ENCODE measurements at places on chromosomes 5 and 9.

DNA sequence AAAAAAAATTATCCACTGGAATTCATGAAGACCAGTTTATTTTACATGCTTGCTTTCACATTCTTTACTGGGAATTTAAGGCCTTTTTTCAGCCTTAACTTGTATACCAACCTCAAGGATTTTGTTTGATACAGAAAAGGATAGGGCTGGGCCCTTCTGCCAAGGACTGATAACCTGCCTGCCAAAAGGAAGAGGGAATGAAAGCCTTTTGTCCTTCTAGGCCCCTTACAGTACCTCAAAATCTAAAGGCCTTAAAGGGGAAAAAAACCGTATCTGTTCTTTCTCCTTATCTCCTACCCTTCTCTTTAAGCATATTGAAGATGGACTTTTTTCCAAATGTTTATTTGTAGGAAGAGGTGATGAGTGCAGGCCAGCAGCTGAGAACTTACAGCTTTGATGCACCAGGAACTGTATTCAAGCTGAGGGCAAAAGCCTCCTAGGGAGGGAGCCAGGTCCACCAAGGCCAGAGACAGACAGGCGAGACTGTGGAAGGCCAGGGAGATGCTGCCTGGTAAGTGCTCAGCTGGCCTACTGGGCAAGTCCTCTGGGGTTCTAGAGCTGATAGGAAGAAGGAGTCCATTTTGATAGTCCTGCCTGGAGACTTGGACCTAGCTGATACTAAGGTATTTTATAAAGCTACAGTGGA, 31.8 kb downstream of the FAXDC2 start:
- DNase-seq: no peak

DNA sequence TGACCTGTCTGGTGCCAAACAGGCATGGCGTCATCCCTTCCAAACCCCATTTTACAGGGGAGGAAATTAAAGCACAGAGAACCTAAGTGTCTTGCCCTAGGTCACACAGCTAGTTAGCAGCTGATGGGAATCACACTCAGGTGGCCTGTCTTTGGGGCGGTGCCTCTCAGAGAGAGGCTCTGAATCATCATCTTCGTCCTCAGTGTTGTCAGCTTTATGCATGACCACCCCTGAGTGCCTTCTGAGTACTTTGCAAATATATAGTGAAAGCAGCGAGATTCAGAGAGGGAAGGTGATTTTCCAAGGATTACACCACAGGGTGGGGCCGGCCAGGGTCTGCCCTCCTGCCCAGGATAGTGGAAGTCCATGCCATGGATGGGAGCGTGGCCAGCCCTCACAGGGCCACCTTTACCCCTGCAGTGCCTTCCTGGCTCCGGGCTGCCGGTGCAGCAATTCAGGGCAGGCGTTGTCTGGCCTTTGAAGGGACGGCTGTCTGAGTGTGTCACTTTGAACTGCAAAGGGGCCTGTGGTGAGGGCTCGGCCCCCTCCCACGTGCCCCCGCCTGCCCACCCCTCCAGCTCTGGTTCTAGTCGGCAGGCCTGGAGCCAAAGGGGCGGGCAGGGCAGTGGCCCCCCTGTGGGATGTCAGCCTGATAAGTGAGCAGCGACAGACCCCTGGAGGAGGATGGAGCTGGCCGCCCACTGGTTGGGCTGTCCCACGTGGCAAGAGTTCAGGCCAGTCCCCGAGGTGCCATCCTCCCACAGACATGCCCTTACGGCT, 16.9 kb downstream of the LMX1B start:
- no peak for DNase-seq

- DNase-seq: no peak
Observed at GRCh38 chr5:59358005-59358861, 535.3 kb downstream of the PDE4D start.

DNA sequence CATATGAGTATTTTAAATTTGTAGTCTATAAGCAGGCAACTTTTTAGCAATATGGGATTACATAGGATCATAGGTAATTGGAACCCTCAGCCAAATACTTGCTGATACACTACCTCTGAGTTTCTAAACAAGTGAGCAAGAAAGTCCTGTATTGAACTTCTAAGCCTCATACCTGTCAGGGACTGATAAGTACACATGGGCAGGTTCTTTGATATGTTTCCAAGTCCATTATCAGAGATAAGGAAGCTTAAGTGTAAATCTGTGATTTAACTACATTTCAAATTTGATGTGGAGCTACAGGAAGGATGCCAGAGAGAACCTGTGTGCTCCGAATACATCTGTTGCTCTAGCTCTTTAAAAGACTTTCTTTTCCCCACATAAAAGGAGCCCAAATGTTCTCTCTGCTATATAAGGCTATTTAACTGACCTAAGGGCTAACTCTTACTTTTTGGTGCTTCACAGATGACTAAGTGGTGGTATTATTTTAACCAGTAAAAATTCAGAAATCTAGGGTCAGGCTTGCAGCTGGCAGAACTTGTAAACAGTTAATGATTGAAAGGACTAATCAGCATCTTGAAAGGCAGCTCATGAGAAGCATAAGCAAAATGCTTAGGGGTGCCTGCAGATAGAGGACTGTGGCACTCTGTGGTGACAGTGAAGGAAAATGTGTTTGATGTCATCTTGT, 228.6 kb downstream of the NR3C1 start:
- no peak for DNase-seq

GRCh38 chr5:135569755-135570452, 8.9 kb downstream of the CXCL14 start:
- DNase-seq: no peak

DNA sequence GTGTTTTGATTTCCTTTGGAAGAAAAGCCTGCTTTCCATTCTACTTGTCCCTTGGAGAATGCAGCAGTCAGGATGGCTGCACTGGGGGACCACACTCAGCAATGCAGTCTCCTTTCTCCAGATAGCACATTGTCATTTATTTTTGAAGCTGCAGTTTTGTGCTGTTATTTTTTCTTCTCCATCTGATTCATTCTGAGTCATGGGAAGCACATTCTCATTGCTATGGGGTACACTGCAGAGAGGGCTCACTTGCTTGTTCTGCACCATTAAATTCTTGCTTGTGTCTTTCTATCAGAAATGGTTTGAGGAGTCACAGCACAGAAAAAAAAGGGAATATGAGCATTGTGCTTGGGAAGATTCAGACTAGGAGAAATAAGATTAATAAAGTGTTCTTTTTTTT, 39.7 kb upstream of the POC5 start:
- DNase-seq: no peak

- DNase-seq: no peak
Observed at GRCh38 chr5:155050384-155051019, 36.9 kb downstream of the KIF4B start.

DNA sequence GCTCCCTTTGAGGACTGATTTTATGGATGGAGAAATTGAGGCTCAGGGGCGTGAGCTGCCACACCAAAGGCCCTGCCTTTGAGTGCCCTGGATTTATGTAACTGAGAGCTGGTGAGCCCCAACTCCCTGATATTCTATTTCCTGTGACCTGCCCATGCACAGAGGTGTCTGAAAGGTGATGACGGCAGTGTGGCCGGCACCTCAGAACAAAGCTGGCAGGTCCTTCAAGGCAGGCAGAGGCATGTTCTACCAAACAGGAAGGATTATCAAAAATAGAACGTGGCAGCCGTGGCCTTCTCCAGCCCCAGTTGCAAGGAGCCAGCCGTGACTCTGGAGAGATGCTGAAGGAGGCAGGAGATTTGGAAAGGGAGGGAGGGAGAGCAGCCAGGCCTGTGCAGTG, 36.2 kb downstream of the INSYN2B start:
- no peak for DNase-seq

GRCh38 chr5:180848878-180849277, 12.2 kb downstream of the ZFP62 start:
- no peak for DNase-seq

DNA sequence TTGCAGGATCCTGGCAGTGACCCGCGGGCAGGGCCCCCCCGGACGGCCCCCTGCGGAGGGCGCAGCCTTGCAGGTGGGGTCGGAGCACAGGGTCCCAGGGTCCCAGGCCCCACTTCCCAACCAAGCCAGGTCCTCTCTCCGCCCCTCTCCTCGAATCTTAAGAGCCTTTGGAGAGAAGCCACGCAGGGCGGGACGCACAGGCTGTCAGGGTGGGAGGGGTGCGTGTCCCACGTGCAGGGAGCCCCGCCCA, 18.4 kb upstream of the EGFL7 start:
- DNase-seq: no peak

- DNase-seq: no peak
Observed at GRCh38 chr5:107294211-107294550, 376.6 kb downstream of the EFNA5 start.

- DNase-seq: no peak
Observed at GRCh38 chr5:107985144-107985543, 314.4 kb upstream of the EFNA5 start.

GRCh38 chr5:5605170-5605764, 182.8 kb downstream of the ICE1 start:
- DNase-seq: no peak

GRCh38 chr9:83598487-83598886, 24.5 kb upstream of the IDNK start:
- DNase-seq: no peak

DNA sequence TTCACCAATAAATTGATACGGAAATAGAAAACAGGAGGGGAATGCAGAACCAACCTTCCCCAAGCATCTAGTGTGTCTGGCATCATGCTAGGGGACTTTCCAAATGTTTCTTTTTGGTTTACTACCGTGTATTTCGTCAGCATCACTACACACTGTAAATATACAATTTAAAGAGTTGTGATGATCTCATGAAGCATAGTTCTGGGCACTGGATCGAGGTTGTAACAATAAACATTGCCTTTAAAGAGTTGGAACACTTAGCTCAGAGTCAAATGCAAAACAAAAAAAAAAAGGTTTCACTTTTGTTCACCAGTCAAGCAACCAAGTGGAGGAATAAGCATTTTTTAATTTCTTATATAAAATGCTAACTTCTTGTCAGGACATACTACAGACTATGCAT, 2.9 kb upstream of the SCAI start:
- DNase-seq: no peak

- DNase-seq: no peak
Observed at GRCh38 chr9:14561929-14562405, 131.3 kb downstream of the ZDHHC21 start.

DNA sequence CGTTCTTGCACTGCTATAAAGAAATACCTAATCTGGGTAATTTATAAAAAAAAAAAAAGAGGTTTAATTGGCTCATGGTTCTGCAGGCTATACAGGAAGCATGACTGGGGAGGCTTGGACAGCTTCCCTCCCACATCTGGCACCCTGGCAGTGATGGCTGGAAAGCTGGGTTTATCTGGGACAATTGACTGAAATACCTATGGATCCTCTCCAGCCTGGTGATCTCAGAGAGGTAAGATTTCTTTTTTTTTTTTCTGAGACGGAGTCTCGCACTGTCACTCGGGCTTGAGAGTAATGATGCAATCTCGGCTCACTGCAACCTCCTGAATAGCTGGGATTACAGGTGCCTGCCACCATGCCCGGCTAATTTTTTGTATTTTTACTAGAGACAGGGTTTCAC, 22.7 kb upstream of the UGCG start:
- DNase-seq: no peak

DNA sequence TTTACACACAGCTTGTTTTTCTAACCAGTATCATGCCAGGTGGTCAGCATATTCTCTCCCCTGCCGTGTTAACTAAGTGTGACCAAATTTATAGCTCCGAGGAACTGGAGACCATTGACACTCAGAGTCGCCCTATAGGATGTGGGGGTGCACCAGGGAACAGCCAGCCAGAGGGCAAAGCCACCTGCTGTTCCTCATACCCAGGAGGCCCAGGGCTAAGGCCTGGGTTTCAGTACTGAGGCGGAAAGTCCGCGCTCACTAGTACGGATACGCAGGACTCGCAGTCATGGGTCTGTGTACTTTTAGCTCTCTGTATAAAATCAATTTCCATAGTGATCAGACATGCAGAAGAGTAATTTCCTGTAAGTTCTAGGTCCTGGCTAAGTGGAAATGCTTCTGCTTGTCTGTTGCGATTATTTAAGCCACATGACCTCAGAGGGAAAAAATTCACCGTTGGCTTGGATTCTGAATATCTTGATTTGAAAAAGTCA, 247.0 kb downstream of the AOPEP start:
- DNase-seq: no peak

DNA sequence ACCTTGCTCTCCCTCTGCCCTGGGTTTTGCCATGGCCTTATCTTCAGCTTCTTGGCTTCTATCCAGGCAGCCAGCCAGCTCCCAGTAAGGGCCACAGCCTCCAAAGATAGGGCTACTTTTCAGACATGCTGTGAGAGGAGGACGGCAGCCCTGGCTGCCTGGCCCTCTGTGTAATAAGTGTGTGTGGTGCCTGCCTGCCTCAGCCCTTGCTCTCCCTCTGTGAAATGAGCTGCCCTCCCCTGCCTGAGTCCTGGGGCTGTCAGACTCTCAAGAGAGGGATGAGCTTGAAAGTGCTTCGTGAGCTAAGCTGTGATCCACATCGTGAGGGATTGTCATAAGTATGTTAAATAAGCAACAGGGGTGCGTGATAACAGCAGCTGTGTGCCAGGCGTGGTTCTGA, 8.1 kb downstream of the NDST1 start:
- DNase-seq: no peak

- DNase-seq: no peak
Observed at GRCh38 chr9:37806271-37806670, 5.7 kb downstream of the DCAF10 start.

GRCh38 chr9:20331095-20331685, 291.1 kb downstream of the MLLT3 start:
- no peak for DNase-seq

DNA sequence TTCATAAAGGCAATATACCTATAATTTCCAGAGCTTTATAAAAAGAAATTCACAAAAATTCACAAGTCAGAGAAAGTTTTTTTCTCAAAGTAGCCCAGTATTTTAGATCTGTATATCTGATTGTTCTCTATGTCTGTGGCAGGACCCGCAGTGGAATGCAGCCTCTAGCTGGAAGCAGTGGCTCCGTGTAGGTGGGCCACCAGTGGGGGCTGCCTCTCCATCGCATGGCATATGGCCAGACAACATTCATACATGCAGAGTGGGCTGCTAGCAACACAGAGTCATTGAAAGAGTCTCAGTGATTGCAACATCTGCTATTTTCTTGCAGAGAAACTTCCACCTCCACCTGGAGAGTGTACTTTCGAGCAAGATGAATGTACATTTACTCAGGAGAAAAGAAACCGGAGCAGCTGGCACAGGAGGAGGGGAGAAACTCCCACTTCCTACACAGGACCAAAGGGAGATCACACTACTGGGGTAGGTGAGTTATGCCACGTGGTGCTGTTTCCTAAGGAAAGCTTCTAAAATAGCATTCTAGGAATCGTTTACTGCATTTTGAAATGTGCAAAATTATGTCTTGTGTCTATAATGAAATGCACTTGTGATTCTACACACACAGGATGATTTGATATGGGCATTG, 88.5 kb upstream of the SMC5 start:
- DNase-seq: no peak

GRCh38 chr9:109781086-109781485, 1.1 kb downstream of the PALM2AKAP2 start:
- no peak for DNase-seq

- no peak for DNase-seq
Observed at GRCh38 chr9:82911996-82912395, 150.9 kb downstream of the RASEF start.

- DNase-seq: no peak
Observed at GRCh38 chr9:130718562-130718961, 25.0 kb downstream of the EXOSC2 start.
